PC-3 (cell line): ENCODE measurements at places on chromosomes 11 and 22. TPM values are rescaled to one million over a fixed set of nuclear protein-coding genes. Genes with fewer than 3 reads are reported as not detected.
A peak's percentile ranks its signal among the peaks of the same experiment; 100 is the strongest.

Gene PCSK7
- total RNA-seq = 43.6 and 55.1 TPM in 2 replicates

Gene ARHGAP20
- total RNA-seq = not detected in 2 replicates

DNA sequence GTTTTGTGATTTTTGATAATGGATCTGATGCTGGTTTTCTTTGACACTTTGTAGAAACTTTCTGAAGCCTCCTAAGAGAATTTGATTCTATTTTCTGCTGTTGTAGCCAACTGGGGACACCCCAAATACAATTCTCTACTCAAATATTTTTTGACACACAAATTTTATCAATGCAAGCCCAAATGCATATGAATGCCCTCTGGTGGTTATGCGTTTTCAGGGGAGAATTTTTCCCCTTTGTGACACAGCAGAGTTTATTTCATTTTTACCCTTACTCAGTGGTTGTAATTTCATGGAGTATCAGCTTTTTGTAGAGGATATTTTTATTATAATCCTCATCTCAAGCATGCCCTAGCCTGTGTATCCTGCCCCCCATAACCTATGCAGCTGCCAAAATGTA lies 44.7 kb upstream of the MTMR2 start:
- peak; percentile 56 for DNase-seq

Gene GRIK4
- total RNA-seq = not detected in 2 replicates

DNA sequence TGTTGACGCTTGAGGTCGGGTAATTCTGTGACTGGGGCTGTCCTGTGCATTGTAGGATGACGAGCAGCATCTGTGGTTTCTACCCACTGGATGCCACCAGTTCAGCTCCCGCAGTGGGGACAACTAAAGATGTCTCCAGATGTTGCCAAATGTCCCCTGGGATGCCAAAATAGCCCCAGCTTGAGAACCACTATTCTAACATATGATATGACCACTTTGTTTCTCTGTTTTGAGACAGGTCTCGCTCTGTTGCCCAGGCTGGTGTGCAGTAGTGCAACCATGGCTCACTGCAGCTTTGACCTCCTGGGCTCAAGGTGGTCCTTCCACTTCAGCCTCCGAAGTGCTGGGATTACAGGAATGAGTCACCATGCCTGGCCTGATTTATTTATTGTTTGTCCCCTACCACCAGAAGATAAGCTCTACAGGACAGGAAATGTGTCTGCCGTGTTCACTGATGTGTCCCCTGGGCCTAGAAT lies 4.4 kb upstream of the MEN1 start:
- no peak for DNase-seq

GRCh38 chr11:132453406-132453805 lies 1078.9 kb downstream of the OPCML start:
- no peak for DNase-seq

Gene TRMU
- 63.5 and 63.6 TPM in 2 replicates for total RNA-seq

DNA sequence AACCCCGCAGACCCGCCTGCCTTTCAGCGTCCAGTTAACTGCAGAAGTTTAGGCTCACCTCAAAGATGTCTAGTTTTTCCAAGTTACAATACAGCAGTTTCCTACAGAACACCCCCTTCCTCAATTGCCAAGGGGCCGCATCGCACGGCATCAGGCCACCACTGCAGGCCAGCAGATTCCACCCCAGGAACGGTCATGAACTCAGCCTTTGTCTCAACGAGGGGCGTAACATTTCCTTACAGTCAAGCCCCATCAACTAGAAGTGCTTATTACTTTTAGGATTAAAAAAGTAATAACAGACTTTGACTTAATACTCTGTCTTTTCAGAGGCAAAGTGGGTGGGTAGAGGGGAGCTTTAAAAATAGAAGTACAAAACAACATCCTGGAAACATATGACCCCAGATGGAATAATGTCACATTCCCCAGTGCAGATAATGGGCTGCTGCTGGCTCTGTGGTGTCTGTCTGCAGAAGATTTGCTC lies 36.3 kb downstream of the PPP2R1B start:
- DNase-seq = no peak

Gene SAA2
- not detected in 2 replicates for total RNA-seq

Gene FAM180B
- total RNA-seq = not detected in 2 replicates

Gene MGAT3
- total RNA-seq = 0.06 TPM in 1 of 2 replicates, not detected in the other

GRCh38 chr11:113667801-113668200 lies 38.3 kb downstream of the TMPRSS5 start:
- DNase-seq = peak; percentile 37

DNA sequence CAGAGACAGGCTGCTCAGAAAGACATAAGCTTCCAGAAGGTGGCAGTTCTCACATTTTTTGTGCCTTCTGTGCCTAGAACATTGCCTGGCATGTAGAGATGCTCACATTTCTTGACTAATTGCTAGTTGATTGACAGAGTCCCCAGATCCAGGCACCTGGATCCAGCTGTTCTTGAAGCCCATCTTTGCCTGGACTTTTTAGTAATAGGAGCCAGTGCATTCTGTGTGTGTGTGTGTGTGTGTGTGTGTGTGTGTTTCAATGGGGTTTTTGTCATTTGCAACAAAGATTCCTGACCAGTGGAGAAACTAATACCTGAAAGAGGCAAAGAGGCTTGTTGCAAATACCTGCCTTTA lies 15.1 kb downstream of the MRGPRF start:
- no peak for DNase-seq

DNA sequence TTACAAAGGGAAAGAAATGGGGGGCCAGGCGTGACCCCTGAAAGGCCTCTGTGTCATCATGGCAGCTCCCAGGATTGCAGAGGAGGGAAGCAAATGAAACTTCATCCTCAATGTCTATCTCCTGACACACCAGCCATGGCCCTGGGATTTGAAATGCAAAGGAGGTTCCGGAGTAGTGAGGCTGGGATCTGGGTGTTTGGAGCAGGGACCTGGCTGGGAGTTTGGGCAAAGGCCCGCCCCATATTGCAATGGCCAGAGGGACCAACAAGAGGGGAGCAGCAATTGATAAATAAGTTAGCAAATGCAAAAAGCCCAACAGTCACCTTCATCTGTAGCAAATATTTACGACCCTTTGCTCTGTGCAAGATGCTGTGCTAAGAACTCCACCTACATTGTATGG lies 77.7 kb upstream of the CCND1 start:
- DNase-seq = no peak

- no peak for DNase-seq
These were observed 37.1 kb upstream of the AKIP1 start for GRCh38 chr11:8873741-8874405.

- DNase-seq = no peak
These were observed 127.1 kb upstream of the OR9Q1 start for GRCh38 chr11:57896361-57897145.

- no peak for DNase-seq
These were observed 77.2 kb upstream of the AKIP1 start for GRCh38 chr11:8833568-8834315.

- no peak for DNase-seq
These were observed 196.9 kb upstream of the PLET1 start for GRCh38 chr11:112457532-112457931.

GRCh38 chr11:119352857-119353260 lies 6.4 kb upstream of the MFRP start:
- peak; percentile 29 for DNase-seq

Gene WNT7B
- total RNA-seq = 42.0 and 73.1 TPM in 2 replicates

- peak; percentile 10 for DNase-seq
These were observed 11.7 kb upstream of the IL2RB start for GRCh38 chr22:37161443-37161842.

- DNase-seq = no peak
These were observed 271.2 kb downstream of the TBC1D22A start for GRCh38 chr22:47033648-47034000.

- peak; percentile 84 for DNase-seq
These were observed 31.0 kb downstream of the TMPRSS5 start for GRCh38 chr11:113675003-113675561.

DNA sequence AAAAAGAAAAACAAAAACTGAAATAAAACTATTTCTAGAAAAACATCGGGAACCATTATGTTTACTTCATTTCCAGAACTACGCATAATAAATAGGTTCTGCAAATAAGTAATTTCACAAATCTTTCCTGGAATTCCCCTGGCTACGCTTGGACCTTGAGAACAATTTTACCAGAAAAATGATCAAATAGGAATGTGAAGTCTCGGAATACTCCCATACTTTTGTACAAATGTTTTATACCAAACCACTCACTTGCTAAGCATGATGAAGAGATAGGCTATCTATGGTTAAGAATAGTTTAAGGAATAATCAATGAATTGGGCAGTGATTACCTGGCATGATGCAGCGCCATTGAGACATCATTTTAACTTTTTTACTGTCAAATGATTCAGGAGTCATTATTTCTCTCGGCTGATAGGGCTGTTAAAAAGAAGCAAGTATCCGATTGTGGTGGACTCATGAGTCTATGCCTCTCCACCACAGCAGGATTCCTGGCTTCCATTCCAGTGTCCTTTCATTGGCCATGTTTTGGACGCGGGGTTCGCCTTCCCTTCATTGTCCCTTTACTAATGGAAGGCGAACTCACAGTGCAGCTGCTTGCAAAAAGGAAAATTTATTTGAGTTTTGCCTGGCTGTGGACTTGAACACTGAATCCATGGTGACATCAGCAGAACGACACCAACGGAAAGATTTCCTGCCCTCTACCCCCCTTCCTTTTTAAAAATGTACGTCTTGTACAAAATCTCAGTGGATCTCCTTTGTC lies 39.9 kb upstream of the BLID start:
- DNase-seq = peak; percentile 51

- DNase-seq = no peak
These were observed 8.6 kb upstream of the C11orf96 start for GRCh38 chr11:43933608-43934551.

GRCh38 chr22:40668611-40669411 lies 10.5 kb upstream of the MCHR1 start:
- peak; percentile 55 for DNase-seq

DNA sequence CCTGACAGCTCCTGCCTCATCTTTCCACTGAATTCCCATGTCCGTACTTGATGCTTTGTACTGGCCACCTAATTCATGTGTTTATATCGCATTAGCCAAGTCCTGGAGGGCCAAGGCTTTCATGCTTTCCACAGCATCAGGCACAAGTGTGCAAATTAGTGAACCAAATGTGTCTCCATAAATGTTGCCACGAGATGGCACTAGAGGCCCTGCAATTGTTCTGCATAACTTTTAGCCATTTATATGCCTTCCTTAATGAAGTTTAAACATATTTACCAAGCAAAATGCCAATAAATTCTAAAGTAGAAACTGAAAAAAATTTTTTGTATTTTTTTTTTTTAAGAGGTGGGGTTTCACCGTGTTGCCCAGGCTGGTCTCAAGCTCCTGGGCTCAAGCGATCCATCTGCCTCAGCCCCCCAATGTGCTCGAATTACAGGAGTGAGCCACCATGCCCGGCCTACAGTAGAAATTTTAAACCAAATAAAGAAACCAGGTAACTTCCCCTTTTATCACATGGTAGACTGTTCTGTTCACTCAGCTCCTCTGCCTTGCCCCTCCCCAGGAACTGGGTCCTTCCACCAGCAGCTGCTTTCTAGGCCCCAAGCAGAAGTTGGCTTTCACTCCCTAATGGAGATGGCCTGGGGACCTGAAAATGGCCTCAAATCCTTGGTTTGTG lies 20.8 kb upstream of the IL18BP start:
- DNase-seq = peak; percentile 81

Gene ST14
- 231 and 289 TPM in 2 replicates for total RNA-seq

GRCh38 chr22:31130873-31131272 lies 8.1 kb downstream of the INPP5J start:
- DNase-seq = no peak

GRCh38 chr11:82815406-82815805 lies 81.7 kb upstream of the FAM181B start:
- no peak for DNase-seq

DNA sequence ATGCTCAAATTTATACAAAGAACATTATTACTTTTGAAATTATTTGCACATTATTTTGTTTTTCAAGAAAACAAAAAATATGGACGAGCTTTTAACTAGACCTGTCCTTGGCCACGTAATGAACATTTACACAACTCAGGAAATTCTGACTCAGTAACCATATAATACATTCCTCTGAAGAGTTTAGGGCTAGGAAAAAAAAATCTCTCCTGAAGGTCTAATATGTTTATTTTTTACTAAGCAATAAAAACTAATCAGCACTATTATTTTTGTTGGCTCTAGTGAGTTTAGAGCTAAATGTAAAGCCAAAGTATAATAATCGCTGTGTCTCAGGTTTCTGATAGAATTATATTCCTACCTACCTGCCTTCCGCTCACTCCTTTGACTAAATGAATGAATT lies 187.5 kb downstream of the SWAP70 start:
- peak; percentile 38 for DNase-seq

DNA sequence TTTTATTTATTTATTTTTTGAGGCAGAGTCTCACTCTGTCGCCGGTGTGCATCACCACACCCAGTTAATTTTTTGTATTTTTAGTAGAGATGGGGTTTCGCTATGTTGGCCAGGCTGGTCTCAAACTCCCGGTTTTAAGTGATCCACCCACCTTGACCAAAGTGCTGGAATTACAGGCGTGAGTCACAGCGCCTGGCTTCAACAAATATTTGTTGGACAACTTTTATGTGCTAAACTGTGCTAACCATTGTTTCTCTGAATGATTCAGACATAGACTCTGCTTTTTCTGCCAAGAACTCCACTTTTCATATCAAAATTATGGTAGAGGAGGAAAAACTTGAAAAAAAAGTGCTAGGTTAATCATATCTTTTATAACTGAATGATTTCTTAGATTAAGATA lies 36.3 kb downstream of the MMP7 start:
- peak; percentile 99 for DNase-seq

DNA sequence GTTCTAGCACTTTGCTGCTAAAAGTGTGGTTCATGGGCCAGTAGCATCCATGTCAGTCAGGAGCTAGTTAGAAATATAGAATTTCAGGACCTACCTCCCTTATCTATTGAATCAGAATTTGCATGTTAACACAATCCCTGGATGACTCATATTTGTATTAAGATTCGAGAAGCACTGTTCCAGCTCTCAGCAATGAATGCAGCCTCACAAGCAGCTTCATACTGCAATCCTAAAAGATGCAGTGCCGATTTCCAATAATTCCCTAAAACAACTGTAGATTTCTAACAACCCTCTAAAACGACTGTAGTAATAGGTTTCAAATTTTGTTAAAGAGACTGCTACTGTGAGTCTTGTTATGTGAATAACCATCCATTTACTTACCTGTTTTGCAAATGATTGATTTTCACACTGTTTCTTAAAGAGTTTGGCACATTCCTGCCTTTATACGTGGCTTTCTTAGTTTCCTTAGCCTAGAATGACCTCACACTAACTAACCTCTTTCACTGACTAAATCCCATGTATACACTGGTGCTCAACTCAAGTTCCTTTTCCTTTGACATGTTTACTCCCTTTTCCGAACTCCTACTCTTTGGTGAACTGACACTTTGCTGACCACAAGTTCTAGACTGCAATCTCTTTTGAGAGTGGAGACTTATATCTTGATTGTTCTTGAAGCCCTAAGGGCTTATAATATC lies 511.8 kb downstream of the METTL15 start:
- peak; percentile 74 for DNase-seq

Gene IFITM10
- total RNA-seq = 0.58 and 1.4 TPM in 2 replicates

DNA sequence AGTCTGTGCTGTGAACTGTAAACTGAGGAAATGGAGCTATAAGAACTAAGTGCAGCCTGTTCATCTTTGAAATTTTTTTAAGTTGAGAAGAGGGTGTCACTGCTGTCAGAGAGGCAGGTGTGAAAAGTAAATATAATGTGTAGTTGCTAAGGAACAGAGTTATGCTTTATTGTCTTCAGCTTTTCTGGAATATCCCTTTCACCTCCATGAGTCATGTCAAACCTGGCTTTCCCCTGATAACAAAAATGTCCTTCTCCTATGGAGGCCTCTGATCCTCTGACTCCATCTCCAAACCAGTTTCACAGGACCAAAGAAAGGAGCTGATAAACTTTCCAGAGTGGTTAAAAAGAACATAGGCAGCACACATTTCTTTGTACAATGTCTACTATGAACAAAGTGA lies 12.8 kb upstream of the MUC15 start:
- no peak for DNase-seq

Gene KCNE3
- 0.58 and 0.73 TPM in 2 replicates for total RNA-seq
